LNCaP clone FGC (cell line): ENCODE measurements at places on chromosomes 3 and 15.

DNA sequence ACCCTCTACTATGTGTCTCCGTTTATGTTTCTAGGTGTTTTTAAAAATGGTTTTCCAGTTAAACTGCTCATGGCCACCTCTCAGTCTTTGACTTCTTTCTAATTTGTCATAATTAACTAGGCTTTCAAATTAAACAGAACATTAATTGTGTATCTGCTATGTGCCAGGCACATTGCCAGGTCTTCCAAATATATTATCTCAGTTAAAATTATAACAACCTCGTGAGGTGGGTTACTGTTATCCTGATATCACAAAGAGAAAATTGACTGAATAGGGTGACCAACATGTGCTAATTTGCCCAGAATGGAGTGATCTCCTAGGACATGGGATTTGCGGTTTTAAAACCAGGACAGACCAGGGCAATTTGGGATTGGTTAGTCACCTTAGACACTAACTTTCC is 222.4 kb upstream of the TLE3 start:
- DNase-seq, result no peak

DNA sequence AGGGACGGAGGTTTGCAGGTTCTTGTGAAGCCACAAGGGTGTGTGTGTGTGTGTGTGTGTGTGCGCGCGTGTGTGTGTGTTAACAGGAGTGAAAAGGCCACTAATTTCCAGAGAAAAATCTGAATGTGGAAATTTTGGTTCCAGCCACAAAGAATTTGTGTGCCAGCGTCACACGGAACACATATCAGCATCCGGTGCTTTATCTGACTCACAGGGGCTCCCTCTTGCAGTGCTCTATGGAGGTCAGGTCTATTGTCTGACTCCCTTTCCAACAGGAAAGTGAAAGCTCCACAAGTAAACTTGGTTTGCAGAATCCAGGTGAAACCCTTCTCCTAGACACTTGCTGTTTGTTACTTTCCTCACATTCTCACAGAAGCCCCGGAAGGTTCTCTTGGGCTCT is 6.2 kb downstream of the CLDN11 start:
- no peak for DNase-seq

GRCh38 chr15:98150084-98150483 is 189.6 kb downstream of the ARRDC4 start:
- DNase-seq, result no peak

- no peak for DNase-seq
Measured at GRCh38 chr3:62621176-62621575, 247.8 kb upstream of the FEZF2 start.

- peak; percentile 2 for DNase-seq
Measured at GRCh38 chr3:36843065-36844051, 79.0 kb upstream of the DCLK3 start.

- DNase-seq, result no peak
Measured at GRCh38 chr3:108137460-108137814, 46.6 kb upstream of the CD47 start.

DNA sequence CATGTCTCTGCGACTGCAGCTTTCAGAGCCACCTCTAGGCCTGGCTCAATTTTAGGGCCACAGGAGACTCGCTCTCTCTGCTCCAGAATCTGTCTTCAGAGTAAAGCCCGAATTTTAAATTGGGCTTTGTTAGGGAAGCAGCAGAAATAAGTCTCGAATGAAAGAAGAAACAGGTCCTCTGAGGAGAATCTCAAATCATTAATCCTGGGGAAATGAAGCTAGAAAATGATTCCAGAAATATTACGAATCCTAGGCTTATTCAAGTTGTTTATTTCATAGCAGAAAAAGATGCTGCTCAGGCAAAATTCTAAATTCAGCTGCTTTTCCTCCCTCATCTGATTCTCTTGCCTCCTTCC is 114.2 kb upstream of the THBS1 start:
- no peak for DNase-seq

GRCh38 chr3:143184099-143184498 is 64.5 kb downstream of the CHST2 start:
- no peak for DNase-seq

DNA sequence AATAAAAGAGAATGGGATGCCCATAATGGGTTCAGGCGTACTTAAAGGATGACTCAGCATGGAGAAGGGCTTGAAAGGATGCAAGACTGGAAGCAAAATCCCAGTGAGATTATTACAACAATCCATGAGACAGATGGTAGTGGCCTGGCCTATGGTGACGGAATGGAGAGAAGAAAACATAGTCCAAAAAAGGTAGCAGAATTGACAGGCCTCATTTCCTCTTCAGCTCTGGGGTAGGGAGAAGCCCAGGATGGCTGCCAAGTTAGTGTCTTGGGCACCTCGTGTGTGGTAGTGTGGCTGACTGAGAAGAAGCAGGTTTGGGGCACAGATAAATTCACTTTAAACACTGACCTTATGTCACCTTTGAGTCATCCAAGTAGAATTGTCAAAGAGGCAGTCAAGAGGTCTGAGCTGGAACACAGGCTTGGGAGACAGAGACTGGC is 18.1 kb downstream of the MB21D2 start:
- DNase-seq, result no peak

- no peak for DNase-seq
Measured at GRCh38 chr15:98804057-98804380, 155.7 kb downstream of the IGF1R start.

DNA sequence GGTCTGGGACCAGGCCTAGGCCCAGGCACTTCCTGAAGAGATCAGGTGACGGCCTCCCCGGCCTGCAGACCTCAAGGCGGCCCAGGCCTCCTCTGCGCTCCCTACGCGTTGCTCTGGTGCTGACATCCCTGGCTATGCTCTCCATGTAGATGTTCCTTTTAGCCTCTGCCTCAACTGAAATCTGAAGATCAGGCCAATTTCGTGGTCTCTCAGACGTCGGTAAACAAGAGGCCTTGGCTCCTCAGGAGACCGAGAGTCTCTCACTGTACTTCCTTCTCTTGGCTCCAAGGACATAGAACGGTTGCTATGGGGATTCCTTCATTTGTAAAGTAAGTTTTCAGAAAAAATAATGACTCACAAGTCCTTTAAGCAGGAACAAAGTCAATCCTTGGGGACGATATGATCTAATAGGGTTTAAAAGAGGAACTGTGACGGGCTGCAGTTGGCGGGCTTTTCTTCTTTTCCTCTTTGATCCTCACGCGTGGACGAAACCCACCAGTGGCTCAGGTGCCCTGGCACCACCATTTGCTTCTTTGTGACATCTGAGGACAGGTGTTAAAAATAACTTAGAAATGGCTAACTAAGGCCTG is 55.6 kb upstream of the CGNL1 start:
- DNase-seq, result no peak

DNA sequence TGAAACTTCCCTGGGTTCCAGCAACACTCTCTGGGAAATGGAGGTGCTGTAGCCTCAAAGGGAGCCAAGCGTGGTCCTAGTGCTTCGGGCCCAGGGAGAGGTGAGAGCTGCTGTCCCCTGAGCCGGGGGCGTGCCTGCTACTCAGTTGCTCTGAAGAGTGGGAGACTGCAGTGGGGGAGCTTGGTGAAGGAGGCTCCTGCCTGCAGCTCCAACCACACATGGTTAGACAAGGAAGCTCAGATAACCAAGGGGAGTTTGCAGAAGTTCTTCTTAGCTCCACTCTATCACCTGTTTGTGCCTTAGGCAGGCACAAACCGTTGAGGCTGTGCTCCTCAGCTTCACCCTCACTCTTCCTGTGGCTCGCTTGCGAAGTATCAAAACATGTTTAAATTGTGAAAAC is 53.6 kb upstream of the TRPM1 start:
- no peak for DNase-seq

- no peak for DNase-seq
Measured at GRCh38 chr3:23459889-23460546, 256.9 kb downstream of the UBE2E2 start.
